OCI-M1 (cell line): ENCODE measurements at places on chromosomes 12 and 14.

DNA sequence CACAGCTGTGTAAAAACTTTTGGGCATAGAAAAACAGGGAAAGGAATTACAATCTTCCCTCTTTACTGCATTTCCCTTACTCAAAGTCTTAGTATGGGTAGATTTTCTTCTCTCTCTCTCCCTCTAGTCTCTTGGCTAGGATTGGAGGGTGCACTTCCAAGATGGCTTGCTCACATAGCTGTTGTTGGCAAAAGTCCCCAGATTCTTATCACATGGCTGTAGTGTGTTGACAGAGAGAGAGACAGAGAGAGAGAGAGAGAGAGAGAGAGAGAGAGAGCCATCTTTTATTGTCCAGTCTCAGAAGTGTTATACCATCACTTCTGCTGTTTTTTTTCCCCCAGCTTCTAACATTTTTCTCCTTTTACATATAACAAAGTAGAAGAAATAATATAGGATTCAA is 6.3 kb upstream of the OR4E2 start:
- DNase-seq, result no peak

DNA sequence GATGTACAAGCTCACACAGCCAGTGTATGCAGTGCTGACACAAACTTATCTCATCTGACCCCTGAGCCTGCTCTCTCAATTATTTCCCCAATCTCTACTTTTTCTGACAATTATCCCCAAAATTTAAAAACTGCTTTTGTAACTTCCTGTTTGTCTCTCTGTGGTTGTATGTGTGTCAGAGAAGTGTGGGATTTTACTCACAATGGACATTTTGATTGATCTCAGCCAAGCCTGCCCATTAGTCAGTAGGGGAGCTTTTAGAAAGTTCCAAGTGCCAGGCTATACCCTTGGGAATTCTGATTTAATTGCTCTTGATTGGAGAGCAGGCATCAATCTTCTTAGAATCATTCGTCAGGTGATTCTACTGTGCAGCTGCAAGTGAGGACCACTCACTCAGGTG is 64.9 kb upstream of the LMNTD1 start:
- DNase-seq, result no peak

DNA sequence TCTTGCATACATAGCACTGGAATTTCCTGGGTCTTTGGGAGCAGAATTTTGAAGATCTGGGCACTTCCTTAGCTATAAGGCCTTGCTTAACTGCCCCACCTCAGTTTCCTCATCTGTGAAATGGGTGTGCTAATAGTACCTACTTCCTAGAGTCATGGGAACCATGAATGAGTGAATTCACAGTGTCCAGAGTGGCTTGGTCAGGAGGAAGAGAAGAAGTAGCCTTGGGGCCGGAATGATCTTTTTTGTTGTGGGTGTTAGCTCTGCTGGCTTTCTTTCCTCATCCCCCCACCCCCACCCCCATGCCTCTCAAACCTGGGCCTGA is 2.4 kb downstream of the SH2B3 start:
- no peak for DNase-seq

DNA sequence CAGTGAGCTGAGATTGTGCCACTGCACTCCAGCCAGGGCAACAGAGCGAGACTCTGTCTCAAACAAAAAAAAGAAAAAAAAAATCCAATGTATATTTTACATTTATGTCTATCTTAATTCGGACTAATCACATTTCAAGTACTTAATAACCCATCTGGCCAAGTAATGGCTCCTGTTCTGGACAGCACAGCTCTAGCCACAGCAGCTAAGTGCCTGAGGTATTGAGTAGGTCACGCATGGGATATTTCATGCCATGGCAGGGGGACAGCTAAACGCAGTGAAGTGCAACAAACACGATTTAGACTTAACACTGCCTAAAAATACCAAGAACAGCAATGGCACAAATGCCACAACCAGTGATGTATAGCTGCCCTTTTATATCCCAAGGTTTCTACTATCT is 8.0 kb downstream of the BAZ1A start:
- DNase-seq, result no peak

- no peak for DNase-seq
These were observed 54.9 kb upstream of the SRSF5 start for GRCh38 chr14:69711881-69712560.

- DNase-seq, result peak; percentile 66
These were observed 407.1 kb downstream of the TRHDE start for GRCh38 chr12:72679147-72679757.

DNA sequence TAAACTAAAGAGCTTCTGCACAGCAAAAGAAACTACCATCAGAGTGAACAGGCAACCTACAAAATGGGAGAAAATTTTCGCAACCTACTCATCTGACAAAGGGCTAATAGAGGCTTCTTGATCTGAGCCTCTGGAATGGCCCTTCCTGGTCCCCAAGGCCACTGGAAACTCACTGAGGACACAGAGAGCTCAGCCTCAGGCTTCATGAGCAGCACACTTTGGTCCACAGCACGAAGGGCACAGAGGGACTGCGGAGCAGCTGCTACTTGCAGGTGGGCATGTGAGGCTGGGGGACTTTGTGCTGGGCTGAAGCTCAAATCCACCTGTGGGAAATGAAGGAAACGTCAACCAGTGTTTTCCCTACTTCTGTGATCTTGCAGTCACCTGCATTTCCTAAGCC is 27.4 kb downstream of the PZP start:
- no peak for DNase-seq
